Mesothelial cell of epicardium (in vitro differentiated cells): ENCODE measurements at places on chromosomes 4 and X.
A peak's percentile ranks its signal among the peaks of the same experiment; 100 is the strongest.

- no peak for DNase-seq
These were observed 6.4 kb downstream of the EDA2R start for GRCh38 chrX:66632473-66632872.

- no peak for DNase-seq
These were observed 2.2 kb upstream of the SLC38A5 start for GRCh38 chrX:48472225-48472624.

- DNase-seq: no peak
These were observed 17.1 kb downstream of the MGST2 start for GRCh38 chr4:139682741-139683151.

GRCh38 chr4:101141855-101142254 lies 205.5 kb downstream of the PPP3CA start:
- no peak for DNase-seq

GRCh38 chrX:154317391-154317995 lies 21.9 kb downstream of the TKTL1 start:
- DNase-seq: no peak

DNA sequence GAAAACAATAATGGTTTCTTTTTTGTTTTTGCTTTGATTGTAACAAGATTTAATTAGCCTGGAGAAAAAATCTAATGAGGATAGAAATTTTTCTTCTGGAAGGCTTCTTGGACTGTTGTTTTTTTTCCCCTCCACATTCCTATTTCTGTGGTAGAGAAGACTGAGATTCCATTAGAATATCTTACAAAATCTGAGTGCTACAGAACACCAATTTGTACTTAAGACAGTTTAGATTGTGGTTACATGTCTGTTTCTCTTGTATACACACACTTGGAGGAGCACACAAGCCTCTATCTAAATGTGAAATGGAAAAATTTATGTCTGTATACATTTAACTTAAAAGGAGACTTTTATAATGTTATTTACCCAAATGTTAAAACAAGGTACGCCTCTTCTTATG lies 176.9 kb upstream of the ARSJ start:
- no peak for DNase-seq

- DNase-seq: no peak
These were observed 90.8 kb downstream of the NHS start for GRCh38 chrX:17465802-17466201.

- DNase-seq: peak; percentile 67
These were observed 220.3 kb upstream of the CXCL13 start for GRCh38 chr4:77385124-77385969.

DNA sequence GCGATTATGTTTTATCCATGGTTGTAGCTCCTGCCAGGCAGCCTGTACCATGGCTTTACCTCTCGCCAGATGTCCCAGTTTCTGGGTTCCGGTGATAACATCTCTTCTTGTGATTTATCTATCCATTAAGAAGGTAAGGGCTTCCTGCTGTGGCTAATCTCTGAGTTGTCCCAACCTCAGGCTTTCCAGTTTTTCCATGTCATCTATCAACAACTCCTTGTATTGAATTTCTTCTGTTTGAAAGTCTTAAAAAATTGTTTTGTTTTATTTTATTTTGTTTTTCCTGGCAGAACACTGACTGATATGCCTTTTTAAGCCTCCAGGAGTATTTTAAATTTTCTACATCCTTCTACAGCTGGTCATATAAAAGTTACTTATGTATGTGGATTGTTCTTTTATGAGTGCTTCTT lies 241.9 kb downstream of the ANTXR2 start:
- DNase-seq: no peak

- no peak for DNase-seq
These were observed 25.4 kb downstream of the RBPJ start for GRCh38 chr4:26346203-26346620.

- DNase-seq: no peak
These were observed 467 bp downstream of the HSD17B11 start for GRCh38 chr4:87390551-87390890.

DNA sequence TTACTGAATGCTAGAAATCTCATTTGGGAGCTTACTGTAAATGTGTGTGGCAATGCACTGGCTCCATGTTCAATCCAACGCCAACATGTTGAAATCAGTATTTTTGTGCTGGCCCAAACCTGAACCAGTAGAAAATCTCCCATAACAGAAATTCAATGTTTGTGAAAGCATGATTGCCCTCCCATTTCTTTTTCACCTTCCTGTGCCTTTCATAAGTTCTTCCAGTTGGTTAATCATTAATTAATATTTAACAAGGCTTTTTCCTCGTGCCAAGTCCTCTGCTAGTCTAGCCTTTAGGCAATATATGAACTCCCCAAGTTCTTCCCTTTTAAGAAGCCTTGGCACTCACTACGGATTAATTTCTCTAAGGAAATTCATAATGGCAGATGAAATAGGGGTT lies 1.3 kb upstream of the PLS3 start:
- DNase-seq: no peak

- DNase-seq: no peak
These were observed 33.2 kb upstream of the NAP1L5 start for GRCh38 chr4:88730811-88731210.

- DNase-seq: no peak
These were observed 87.7 kb downstream of the RFC1 start for GRCh38 chr4:39278476-39278875.

DNA sequence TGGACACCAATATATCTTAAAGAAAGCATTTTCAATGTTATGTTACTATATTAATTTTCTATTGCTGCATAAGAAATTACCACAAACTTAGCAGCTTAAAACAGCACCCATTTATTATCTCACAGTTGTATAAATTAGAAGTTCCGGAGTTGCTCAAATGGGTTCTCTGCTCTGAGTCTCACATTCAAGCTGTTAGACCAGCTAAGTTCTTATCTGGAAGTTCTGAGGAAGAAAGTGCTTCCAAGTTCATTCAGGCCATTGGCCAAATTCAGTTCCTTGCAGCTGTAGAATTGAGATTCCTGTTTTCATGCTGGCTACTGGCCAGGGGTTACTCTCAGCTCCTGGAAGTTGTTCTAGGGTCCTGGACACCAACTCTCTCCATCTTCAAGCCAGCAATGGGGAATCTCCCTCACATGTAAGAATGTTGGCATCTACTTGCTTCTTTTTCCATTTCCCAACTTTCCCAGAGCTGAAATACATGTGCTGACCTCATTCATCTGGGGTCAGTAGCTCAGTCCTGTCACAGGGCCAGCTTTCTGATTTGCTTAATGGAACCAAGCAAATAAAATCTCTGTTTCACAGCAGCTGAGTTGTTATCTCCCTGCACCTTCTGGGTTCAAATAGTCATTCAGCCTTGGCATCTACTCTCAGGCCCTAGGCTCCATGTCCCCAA lies 99.6 kb upstream of the INTU start:
- DNase-seq: no peak

DNA sequence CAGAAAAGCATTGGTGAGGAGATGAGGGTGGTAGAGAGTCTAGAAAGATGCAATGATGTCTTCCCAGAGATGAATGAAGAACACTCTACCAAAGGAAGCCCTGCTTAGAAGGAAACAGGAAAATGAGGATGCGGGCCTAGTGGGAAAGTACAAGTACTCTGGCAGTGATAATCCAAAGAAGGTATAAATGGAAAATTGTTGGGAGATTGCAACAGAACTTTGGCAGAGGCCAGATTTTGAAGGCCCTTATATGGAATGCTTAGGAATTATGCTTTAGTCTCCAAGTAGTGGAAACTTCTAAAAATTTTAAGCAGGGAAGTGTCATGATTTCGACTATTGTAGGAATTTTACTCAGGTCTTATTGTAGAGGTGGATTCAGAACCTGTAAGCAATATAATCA lies 11.0 kb downstream of the ARSJ start:
- no peak for DNase-seq

DNA sequence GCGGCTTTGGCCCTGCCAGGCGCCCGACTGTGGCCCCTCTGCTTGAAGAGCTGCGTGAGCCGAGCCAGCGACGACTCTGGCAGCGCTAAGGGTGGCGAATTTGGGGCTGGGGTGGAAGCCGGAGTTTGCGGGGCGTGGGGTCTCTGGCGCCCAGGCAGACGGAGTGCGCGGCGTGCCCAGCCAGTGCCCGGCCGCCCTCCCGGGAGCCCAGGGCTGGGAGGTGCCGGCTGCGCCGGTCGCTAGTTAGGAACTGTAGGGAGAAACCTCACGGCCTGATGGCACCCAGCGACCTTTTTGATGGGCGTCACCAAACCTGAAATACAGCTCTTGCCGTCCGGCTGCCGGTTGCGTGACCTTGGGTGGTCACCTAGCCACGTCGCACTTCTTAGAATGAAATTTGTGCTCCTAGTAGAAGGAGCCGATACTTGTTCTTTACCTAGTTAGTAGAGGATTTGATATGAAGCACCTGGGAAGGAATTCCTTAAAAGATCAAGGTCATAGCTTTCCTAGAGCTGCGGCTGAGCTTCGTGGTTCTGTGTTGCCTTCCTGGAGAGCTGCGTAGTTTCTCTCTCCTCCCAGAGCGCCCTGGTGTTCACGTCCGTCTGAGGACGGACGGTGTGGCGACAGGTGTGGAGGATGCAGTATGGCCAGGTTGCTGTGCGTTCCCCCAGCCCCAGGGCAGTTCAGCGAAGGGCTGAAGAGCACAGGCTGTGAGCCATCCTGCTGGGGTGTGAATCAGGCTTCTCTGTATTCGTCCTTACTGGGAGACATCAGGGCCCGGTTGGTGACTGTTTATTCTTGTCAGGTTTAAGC lies 680 bp downstream of the MAEA start:
- no peak for DNase-seq

GRCh38 chr4:127580300-127580699 lies 52.5 kb upstream of the INTU start:
- no peak for DNase-seq

- DNase-seq: no peak
These were observed 26.7 kb upstream of the BMP2K start for GRCh38 chr4:78749258-78749971.

DNA sequence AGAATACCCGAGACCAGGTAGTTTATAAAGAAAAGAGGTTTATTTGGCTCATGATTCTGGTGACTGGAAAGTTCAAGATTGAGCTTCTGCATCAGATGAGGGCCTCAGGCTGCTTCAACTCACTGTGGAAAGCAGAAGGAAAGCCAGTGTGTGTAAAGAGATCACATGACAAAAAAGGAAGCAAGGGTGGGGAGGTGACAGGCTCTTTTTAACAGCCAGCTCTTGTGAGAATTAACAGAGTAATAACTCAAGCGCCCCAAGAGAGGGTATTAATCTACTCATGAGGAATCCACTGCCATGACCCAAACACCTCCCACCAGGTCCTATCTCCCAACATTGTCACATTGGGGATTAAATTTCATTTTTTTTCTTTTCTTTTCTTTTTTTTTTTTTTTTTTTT lies 6.3 kb upstream of the YIPF6 start:
- DNase-seq: no peak

- no peak for DNase-seq
These were observed 29.2 kb downstream of the SMIM14 start for GRCh38 chr4:39609454-39609931.

- no peak for DNase-seq
These were observed 123.2 kb downstream of the RPS6KA6 start for GRCh38 chrX:84064814-84065213.

- DNase-seq: peak; percentile 74
These were observed 36.8 kb upstream of the RAB40AL start for GRCh38 chrX:102899940-102900916.

DNA sequence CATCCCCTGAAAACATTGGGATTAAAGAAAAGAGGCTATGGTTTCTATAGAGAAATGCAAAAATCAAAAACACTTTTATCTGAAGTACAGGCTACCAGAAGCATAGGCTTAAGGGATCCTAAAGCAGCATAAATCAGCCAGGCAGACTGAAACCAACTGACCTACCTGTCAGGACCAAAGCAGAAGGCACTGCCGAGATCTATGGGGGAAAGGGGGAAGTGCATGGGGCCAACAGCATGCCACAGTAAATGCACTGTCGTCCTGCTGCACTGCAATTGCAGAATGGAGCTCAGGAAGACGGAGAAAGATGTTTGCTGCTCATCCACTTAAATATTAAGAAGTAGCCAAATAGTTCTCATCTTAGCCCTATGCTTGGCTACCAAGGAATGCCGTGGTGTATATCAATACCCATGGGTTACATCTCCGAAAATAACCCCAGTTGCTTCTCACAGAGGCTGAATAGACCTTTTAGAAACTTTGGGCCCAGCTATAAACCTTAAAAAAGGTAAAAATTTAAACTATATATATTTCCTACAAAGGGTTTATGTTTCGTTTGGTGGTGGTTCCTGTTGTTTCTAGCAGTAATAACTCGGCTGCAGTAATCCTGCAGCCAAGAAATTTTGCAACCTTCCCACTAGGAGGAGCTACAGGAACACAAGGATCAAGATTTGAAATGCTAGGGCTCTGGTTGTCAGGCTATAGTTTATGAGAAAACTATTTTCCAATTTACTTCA lies 312.2 kb upstream of the DIAPH2 start:
- DNase-seq: no peak

GRCh38 chr4:8191136-8191747 lies 7.8 kb upstream of the SH3TC1 start:
- no peak for DNase-seq

DNA sequence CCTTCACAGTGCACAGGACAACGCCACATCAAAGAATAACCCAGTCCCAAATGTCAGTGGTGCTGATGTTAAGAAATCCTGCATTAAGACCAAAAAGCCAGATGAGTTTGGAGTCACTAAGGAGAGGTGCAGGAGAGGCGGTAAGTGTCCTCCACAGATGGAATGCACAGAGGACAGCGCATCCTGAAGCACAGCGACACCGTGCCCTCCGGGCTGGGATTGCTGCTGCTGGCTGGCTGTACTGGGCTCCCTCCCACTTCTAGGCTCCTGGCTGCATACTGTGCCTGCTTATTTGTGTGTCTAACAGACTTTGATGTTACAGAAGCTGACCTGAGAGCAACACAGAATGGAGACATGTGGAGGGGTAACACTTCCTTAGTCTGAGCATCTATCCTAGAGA lies 325.6 kb upstream of the BOD1L1 start:
- no peak for DNase-seq

- no peak for DNase-seq
These were observed 83.5 kb upstream of the INTU start for GRCh38 chr4:127548990-127549925.

- DNase-seq: no peak
These were observed 31.3 kb upstream of the ANAPC4 start for GRCh38 chr4:25345744-25346143.

- no peak for DNase-seq
These were observed 22.3 kb downstream of the RAP1GDS1 start for GRCh38 chr4:98283219-98284189.

- no peak for DNase-seq
These were observed 28.9 kb upstream of the APELA start for GRCh38 chr4:164847967-164848649.

DNA sequence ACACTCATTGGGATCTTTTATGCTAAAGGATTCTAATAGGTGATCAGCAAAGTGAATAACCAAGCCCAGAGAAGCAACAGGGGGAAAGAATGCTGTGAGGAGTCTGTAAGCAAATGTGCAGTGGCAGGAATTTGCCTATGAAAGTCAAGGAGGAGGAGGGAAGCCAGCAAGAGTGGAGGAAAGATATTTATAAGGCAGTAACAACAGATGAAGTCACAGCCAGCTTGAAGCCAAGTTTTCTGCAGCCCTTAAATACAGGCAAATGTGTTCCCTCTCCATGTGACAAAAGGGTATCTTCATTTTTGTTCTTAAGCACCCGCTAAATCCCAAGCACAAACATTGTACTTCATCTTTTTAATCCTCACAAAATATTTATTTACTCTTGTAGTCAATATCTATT lies 275.0 kb upstream of the CLNK start:
- DNase-seq: no peak

GRCh38 chr4:80309294-80310004 lies 26.1 kb upstream of the CFAP299 start:
- no peak for DNase-seq

- DNase-seq: no peak
These were observed 306.1 kb upstream of the EMCN start for GRCh38 chr4:100823993-100824323.
